Stimulated activated CD8-positive, alpha-beta memory T cell treated with anti-CD3 and anti-CD28 coated beads, Interleukin-15, amount 100 ng/mL, for 1 hour (primary cell): ENCODE measurements at places on chromosomes 11 and 22.

- DNase-seq = no peak
Measured at GRCh38 chr11:16088774-16089173, 267.6 kb downstream of the SOX6 start.

DNA sequence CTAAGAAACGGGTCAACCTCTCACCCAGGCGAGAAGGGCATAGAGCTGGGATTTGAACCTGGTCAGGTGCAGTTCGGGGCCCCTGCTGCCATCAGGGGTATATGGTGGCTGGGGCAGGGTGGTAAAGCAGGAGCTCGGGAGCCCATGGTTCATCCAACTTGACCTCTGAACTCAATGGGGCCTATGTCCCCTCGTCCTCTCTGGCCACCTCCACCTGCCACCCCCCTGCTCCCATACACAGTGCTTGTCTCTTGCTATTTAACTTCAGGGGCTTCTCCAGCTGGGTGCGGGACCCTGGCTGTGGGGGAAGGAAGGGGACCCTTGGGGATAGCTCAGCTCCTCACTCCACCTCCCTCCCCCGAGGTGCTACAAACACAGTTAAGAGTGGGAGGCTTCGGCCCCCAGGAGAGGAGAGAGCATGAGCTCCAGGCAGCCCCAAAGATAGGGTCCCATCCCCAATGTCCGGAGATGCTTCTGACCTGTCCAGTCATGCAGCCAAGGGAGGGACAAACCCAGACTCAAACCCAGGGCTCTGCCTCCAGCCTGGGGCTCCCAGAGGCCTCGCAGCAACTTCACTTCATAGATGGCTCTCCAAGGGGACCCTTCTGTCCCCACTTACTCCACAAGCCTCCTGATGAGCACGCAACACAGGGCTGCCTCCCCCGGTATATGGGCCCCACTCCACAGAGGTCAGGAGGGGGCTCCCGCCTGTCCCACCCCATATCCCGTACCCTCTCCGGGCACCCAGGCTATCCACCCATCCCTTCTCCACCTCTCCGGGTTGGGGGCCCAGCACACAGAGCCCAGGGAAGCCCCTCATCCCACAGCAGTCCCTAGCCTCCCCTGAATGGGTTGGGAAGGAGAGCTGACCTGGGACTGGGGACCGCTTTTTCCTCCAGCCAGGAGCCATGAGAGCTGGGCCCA lies 712 bp downstream of the IL2RB start:
- DNase-seq = no peak

DNA sequence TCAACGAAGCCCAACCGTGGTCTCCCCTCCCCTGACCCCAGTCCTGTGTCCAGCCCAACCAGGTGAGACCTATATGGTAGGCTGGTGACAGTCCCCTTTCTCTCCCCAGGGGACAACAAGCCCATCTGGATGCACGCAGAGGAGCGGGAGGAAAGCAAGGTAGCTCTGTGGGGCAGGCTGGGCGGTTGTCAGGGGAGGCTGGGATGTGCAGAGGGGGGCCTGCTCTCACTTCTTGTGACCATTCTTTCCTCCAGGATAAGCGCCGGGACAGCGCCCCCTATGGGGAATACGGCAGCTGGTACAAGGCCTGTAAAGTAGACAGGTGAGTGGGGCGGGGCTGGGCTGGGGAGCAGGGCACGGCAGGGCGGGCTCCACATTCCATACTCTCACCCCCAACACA lies 3.5 kb upstream of the RAB1B start:
- no peak for DNase-seq

DNA sequence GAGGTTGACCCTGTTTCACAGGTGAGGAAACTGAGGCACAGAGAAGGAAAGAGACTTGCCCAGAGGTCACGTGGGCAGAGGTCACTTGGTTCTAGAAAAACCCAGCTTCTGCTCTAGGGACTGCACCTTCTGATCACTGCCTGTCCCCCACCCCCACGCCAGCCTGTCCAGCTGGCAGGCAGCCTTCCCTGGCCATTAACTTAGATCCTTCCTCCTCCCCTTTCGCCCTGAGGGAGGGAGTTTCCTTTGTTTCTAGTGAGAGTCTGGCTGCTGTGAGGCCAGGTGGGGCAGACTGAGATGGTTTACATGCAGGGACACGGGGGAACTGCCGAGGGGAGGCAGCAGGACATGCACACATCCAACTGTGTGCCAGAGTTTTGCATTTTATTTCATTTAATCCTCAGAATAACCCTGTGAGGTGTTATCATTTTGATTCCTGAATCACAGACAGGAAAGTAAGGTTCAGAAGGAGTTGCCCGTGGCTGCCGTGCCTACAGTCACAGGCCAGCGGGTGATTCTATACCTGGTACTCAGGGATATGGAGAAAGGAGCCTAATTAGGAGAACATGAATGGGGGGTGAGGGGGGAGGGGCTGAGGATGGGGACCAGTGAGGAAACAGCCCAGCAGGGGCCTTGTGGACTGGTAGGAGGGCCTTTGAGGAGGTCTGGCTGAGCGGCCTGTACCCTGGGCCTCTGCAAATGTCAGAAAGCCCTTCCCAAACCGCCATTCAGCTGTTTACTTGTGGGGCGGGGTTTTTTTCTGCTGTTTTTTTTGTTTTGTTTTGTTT lies 3.4 kb downstream of the FAM83F start:
- DNase-seq = no peak

GRCh38 chr11:116881143-116881542 lies 43.7 kb upstream of the APOA1 start:
- DNase-seq = no peak

- DNase-seq = no peak
Measured at GRCh38 chr11:41461057-41461681, 1.7 kb upstream of the LRRC4C start.

DNA sequence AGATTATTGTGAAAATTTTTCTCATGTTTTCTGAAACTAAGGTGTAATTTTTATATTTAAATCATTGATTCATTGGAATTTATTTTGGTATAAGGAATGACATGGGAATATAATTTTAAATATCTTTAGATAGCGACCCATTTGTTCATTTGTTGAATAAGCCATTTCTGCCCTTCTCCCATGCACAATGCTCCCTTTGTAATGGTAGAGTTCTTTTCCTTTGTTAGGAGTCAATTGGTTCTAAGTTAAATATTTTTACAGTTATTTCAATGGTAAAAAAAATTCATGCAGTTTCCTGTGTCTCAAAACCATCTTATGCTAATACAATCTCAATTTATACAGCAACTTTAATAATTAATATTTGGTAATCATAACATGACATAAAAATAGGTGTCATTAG lies 218.8 kb upstream of the C11orf87 start:
- no peak for DNase-seq

GRCh38 chr11:36306888-36307287 lies 10.8 kb downstream of the PRR5L start:
- no peak for DNase-seq

GRCh38 chr22:44287121-44287693 lies 25.5 kb downstream of the SHISAL1 start:
- no peak for DNase-seq

DNA sequence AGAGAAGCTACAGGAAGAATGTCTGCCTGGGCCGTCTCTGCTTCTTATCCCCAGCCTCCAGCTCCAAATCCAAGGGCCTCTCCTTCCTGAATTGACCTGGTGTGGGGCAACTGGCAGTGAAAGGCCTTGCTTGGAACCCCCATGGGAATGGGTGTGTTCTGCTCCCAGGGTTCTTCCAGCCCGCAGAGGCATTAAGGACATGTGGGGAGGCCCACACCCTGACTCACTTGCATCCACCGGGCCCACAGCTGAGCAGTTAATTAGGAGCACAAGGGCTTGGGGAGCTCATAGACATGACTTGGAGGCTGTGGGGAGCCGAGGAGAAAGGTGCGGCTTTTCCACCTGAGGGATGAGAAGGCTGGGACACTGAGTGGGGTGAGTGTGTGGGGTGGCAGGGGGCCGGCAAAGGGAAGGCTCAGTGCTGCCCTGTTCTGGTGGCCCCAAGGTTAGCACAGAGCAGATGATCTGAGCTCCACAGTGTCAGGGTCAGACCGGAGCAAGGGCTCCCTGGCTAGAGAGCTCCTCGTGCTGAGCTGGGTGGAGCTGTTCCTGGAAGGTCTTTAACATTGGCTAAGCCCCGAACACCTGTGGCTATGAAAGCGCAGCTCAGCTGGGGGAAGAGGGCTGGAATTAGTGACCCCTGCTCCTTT lies 64.5 kb upstream of the NECTIN1 start:
- DNase-seq = no peak

DNA sequence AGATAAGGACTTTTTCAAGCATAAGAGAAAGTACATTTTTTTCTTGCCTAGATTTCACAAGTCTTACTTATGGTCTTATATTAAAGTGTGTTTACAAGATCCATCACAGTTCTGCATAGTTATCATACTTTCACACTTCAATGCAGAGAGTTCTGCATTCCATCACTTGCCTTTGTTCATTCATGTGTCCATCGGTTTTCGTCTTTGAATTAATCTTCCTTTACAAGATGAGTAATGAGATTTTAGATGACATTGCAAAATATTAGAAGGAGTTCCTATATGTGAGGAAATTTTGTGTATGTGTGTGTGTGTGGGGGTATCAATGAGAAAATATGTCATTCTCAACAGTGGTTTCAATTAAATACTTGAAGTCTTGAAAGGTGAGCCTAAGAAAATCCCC lies 98.1 kb upstream of the GUCY1A2 start:
- no peak for DNase-seq

DNA sequence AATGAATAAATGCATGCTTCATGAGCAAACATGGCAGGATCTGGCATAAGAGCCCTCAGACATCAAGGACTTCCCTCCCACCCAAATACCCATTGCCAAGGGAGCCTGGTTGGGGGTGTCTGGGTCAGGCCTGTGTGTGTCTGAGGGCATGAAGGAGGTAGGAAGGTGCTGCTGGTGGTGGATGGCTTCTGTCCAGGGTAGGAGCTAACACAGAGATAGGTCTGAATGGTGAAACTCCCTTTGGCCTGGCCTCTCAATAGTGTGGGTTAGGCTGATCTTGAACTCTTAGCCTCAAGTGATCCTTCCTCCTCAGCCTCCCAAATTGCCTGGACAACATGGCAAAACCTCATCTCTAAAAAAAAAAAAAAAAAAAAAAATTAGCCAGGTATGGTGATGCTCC lies 2.8 kb downstream of the AMPD3 start:
- DNase-seq = no peak

DNA sequence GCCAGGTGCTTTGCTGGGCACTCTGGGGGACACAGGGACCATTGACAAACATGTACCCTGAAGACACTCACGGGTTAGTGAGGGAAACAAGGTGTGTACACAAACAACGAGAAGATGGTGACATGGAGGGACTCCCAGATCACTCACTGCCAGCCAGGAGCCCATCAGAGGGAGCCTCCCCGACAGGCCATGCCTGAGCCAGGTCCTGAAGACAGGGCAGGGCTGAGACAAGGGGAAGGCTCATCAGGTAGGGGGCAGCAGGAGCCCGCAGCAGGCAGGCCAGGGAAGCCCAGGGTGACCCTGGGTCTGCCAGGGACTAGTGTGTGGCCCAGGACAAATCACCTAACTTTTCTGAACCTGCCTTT lies 127.9 kb downstream of the BUD13 start:
- no peak for DNase-seq

GRCh38 chr11:18594999-18595749 lies 4.4 kb upstream of the MISFA start:
- DNase-seq = no peak

- no peak for DNase-seq
Measured at GRCh38 chr22:27223317-27224177, 566.2 kb downstream of the MIAT start.

GRCh38 chr11:78299000-78299710 lies 110.4 kb downstream of the USP35 start:
- no peak for DNase-seq

DNA sequence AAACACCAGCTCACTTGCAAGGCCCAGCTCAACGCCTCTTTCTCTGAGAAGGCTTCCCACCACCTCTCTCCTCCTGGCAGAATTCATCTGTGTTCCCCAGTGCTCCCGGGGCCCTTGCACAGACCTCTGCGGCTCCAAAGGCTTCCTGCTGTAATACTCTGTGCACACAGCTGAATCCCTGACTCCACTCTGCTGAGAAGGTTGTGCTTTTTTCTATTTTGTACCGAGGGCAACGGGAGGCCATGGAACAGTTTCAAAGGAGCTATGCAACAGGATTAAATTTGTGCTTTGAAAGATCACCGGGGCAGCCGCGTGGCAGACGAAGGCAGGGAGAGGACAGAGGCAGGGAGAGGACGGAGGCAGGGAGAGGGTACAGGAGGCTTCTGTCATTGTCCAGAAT lies 49.2 kb upstream of the SYT7 start:
- DNase-seq = no peak

DNA sequence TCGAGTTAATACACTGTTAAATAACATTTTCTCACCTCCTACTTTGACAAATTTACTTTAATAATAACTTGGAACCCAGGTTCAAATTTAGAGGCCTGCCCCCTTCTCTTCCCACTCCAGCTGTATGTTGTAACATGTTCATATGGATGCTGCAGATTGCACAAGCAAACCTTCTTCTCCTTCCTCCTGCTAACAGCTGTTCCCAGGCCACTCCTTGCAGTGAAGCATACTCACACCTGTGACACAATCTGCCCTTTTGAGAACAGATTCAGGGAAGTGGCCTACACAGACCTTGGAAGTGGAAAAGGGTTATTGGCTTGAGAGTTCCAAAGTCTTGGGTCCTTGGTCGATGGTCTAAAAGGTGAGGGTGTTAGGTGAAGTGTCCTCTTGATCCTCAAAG lies 131.9 kb downstream of the TEAD1 start:
- DNase-seq = no peak

GRCh38 chr11:1406571-1407485 lies 17.1 kb downstream of the BRSK2 start:
- no peak for DNase-seq

GRCh38 chr11:1682225-1682905 lies 14.6 kb upstream of the KRTAP5-6 start:
- DNase-seq = no peak

GRCh38 chr11:45572354-45573123 lies 92.9 kb downstream of the CHST1 start:
- no peak for DNase-seq

- DNase-seq = no peak
Measured at GRCh38 chr22:50306753-50307749, at the start of gene PLXNB2. PLXNB2 (minus strand) TSS chr22:50307646; CDS start chr22:50290584, 17,062 bp downstream.

DNA sequence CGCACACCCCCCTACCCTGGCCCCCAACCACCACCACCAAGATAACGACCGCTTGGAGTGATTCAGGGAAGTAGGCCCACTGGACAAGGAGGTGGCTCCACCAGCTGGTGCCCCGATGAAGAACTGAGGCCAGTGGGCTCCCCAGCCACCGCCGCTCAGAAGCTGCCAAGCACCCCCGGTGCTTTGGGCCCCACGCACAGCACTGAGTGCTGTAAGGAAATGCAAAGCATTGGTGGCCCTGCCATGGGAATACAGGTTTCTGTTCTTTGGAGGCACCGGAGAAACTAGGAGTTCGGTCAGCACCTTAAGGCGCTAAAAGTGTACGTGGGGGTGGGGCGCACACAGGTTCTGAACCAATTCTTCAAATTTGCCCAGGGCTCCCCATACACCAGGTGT lies 664 bp upstream of the PRSS23 start:
- DNase-seq = no peak
